Activated T-cell treated with anti-CD3 and anti-CD28 coated beads for 48 hours (primary cell): ENCODE measurements at places on chromosomes 3 and 15.

DNA sequence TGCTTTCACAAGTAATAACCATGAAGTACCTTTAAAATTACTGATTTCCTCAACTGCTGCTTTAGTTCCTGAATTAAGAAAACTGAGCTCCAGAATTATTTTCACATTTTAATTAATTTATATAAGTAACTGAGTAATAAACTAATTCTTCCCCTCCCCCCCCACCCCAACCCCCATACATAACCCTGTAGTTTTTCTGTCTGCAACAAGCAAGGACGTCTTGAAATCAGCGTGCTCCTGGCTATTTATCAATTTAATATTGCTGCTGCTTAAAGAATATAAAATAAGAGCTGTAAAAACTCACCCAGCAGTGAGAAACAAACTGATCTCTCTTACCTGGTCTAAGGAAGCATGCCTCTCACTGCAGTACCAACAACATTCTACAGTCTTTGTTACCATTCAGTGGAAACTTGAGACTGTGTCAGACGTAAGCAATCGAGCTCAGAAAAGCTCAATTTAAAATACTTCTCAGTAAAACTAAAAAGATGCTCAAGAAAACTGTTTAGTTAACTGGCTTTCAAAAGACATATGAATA is 121.0 kb downstream of the TFDP2 start:
- DNase-seq = no peak

DNA sequence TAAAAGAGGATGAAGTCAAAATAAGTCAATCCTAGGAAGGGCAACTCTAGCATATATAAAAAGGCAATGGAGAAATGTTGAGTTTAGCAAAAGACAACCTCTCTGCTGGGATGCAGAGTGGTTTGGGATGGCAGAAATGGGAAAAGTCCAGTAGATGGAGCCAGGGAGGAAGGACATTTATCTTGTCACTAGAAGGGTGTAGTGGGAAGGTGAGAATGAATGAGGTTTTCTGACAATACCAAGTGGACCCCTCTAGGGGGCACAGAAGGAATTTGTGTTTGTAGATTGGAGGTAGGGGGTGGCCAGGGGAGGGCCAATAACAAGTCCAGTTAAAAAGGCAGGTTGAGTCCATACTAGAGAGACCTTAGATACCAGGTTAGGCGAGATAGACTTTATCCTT is 80.0 kb downstream of the THSD4 start:
- DNase-seq = no peak

DNA sequence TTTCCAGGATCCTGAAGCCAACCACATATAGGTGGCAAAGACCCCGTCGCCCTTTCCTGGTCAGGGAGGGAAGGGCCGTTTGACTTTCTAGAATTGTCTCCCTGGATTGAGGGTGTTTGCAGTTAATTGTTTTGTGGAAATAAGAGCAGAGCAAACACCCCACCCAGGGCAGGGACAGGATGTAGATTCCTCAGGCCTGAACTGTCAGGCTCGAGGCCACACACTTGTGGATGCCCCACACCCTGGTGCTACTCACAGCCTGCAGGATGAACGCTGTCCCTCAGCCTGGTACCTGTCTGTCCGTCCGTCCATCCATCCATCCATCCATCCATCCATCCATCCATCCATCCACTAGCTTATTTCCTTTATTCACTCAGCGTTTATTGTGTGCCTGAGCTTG is 29.9 kb upstream of the FLNB start:
- DNase-seq = no peak

- DNase-seq = no peak
Observed at GRCh38 chr3:109330405-109330804, 6.9 kb downstream of the DPPA4 start.

GRCh38 chr3:66606868-66607267 is 106.0 kb upstream of the LRIG1 start:
- DNase-seq = no peak

DNA sequence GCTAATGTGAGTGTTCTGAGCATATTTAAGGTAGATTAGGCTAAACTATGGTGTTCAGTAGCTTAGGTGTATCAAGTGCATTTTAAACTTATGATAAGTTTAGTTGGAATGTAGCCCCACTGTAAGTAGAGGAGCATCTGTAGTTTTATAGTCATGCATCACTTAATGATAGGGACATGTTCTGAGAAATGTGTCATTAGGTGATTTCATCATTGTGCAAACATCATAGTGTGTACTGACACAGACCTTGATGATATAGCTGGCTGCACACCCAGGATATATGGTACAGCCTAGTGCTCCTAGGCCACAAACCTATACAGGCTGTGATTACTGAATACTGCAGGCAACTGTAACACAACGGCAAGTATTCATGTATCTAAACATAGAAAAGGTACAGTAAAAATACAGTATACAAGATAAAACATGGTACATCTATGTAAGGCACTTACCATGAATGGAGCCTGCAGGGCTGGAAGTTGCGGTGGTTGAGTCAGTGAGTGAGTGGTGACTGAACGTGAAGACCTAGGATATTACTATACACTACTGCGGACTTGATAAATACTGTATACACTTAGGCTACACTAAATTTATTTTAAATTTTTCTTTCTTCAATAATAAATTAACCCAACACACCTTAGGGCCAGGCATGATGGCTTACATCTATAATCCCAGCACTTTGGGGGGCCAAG is 17.9 kb downstream of the DNAH1 start:
- no peak for DNase-seq
